Adipocyte (in vitro differentiated cells): ENCODE measurements at places on chromosomes 3 and 15.

GRCh38 chr3:149417727-149418126, 40.3 kb upstream of the TM4SF1 start:
- DNase-seq = no peak

- DNase-seq = peak; percentile 60
These were observed 185.6 kb upstream of the MRPL3 start for GRCh38 chr3:131688370-131688769.

- peak; percentile 93 for DNase-seq
These were observed 129.5 kb downstream of the THRB start for GRCh38 chr3:24365168-24365567.

- peak; percentile 67 for DNase-seq
These were observed 6.2 kb upstream of the TIPARP start for GRCh38 chr3:156668073-156668763.

GRCh38 chr3:194893121-194893987, 207.7 kb downstream of the FAM43A start:
- no peak for DNase-seq

GRCh38 chr15:47663101-47663500, 54.2 kb upstream of the SEMA6D start:
- no peak for DNase-seq

DNA sequence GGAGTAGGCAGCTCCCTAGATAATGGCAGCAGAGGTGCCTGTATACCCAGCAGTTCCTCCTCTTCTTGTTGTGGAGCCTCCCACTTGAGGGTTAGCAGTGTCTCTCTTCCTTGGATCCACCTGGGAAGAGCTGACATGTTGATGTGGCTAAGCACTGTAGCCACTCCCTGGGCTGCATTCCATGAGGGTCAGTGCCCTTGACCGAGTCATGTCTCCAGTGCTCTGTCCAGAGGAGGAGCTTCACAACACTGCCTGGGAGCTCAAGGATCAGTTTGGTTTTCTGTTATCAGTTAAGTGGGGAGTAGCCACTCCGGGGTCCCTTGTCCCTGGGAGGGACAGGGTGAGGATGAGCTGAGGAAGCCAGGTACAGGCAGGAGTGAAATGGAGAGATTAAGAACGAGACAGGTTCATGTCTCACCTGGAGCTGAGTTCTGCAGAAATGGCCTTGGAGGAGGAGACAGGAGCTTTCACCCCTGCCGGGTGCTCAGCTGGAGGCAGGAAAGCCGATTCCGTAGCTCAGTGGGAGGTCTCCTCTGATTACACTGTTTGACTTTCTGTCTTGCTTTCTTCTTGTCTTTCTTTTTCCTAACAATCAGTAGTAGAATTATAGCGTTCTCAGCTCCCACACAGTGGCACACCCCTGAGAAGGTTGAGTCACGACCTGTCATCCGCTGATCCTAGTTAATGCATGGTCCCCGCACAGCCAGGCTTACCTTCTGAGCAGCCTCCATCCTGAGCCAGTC, 57.9 kb upstream of the SEC22A start:
- DNase-seq = no peak
